ENCODE measurements at places on chromosomes 13 and 19. TPM values are rescaled to one million over a fixed set of nuclear protein-coding genes. Genes with fewer than 3 reads are reported as not detected.

The ZNF700 gene
- total RNA-seq, result 4.3 TPM

The KLK4 gene
- total RNA-seq, result not detected

The DHRS12 gene
- total RNA-seq, result 2.3 TPM

The THSD1 gene
- 7.9 TPM for total RNA-seq

The LILRB1 gene
- not detected for total RNA-seq

The FRY gene
- 0.56 TPM for total RNA-seq

The KCNN4 gene
- total RNA-seq, result 12.9 TPM

The FUZ gene
- 13.7 TPM for total RNA-seq

The LILRA1 gene
- not detected for total RNA-seq

The LGALS7B gene
- total RNA-seq, result 222 TPM

The KLK8 gene
- 56.3 TPM for total RNA-seq

The REEP6 gene
- 8.3 TPM for total RNA-seq

The TNFRSF19 gene
- 2.3 TPM for total RNA-seq

The AP1M2 gene
- 87.2 TPM for total RNA-seq

The ZFP36 gene
- 43.6 TPM for total RNA-seq

The ZNF66 gene
- total RNA-seq, result 5.4 TPM

The SBK2 gene
- not detected for total RNA-seq

The LILRB4 gene
- total RNA-seq, result not detected

The PLPPR3 gene
- 0.56 TPM for total RNA-seq

The FAM83E gene
- total RNA-seq, result 2.0 TPM

The ZNF625 gene
- 3.0 TPM for total RNA-seq

The WASF3 gene
- total RNA-seq, result 3.3 TPM

The BRME1 gene
- total RNA-seq, result 0.99 TPM

The RFPL4A gene
- not detected for total RNA-seq

The ELSPBP1 gene
- not detected for total RNA-seq

The RAB20 gene
- total RNA-seq, result 7.8 TPM

The DACT3 gene
- not detected for total RNA-seq

The HSH2D gene
- total RNA-seq, result not detected

The APOC1 gene
- total RNA-seq, result 10.5 TPM

The S1PR2 gene
- 4.9 TPM for total RNA-seq

The LMO7 gene
- 76.5 TPM for total RNA-seq

The GCDH gene
- total RNA-seq, result 38.9 TPM

The CA11 gene
- 2.1 TPM for total RNA-seq

The CCDC97 gene
- 12.1 TPM for total RNA-seq

The INAFM1 gene
- total RNA-seq, result 4.9 TPM

The PCSK4 gene
- 0.28 TPM for total RNA-seq

The ZNF534 gene
- total RNA-seq, result not detected

The HSPB6 gene
- 0.35 TPM for total RNA-seq

The ZFP82 gene
- 1.5 TPM for total RNA-seq

The NEK5 gene
- 0.14 TPM for total RNA-seq

The CCDC169 gene
- 1.2 TPM for total RNA-seq

The OR4F17 gene
- not detected for total RNA-seq

The CFD gene
- 3.5 TPM for total RNA-seq

The WDR87 gene
- not detected for total RNA-seq

Measured in airway epithelial cell (primary cell).